Natural killer cell (primary cell): ENCODE measurements at places on chromosomes 3 and 15. TPM values are rescaled to one million over a fixed set of nuclear protein-coding genes. Genes with fewer than 3 reads are reported as not detected.

DNA sequence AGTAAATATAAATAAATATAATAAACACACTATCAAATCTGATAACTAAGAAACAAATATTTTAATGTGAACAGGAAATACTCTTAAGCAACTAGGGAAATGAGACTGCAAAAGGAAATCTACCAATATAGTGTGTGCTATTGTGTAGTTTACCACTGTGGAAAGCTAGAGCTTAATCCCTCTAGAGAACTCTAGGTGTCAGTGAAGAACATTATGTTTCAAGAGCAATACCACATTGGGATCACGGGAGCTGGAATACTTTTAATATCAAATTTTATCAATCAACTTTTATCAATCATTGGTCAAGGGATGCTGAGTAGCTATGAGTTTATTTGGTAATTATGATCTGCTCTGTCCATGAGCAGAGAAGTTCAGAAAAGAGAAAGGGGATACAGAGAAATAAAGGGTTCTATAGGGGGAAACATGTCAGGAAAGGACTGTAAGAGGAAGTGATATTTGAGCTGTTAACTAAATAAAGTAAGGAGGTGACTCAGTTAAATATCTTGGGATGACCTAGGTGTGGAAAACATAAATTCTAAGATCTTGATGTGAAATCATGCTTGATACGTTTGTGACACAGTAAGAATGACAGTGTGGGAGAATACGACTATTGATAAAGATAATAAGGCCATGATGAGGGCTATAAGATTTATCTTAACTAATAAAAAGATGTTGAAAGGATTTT, 762.2 kb upstream of the ALCAM start:
- no peak for DNase-seq

- no peak for DNase-seq
Measured at GRCh38 chr3:22748453-22749045, 454.6 kb upstream of the UBE2E2 start.

- DNase-seq: peak; percentile 83
Measured at GRCh38 chr3:53046171-53047170, 598 bp upstream of the SFMBT1 start.

DNA sequence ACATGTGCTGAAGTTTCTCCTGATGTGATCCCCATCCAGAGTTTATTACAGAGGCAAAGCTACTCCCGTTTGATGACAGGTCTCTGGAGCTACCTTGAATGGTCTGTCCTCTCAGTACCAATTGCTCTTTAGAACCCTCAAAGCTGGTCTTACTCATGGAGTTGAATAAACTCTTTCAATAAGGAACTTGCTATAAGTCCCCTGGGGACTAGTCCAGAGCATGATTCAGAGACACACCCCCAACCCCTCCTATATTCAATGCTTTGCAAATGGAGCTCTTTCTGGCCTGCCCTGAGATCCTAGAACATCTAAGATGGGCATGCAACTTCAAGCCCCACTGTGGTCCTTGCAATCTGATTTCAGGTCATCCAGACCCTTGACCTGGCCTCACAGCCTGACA, 23.9 kb upstream of the TPM1 start:
- DNase-seq: no peak

DNA sequence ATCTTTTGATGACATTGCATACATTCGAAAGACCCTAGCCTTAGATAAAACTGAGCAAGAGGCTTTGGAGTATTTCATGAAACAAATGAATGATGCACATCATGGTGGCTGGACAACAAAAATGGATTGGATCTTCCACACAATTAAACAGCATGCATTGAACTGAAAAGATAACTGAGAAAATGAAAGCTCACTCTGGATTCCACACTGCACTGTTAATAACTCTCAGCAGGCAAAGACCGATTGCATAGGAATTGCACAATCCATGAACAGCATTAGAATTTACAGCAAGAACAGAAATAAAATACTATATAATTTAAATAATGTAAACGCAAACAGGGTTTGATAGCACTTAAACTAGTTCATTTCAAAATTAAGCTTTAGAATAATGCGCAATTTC, 16.7 kb downstream of the KCNMB3 start:
- no peak for DNase-seq

DNA sequence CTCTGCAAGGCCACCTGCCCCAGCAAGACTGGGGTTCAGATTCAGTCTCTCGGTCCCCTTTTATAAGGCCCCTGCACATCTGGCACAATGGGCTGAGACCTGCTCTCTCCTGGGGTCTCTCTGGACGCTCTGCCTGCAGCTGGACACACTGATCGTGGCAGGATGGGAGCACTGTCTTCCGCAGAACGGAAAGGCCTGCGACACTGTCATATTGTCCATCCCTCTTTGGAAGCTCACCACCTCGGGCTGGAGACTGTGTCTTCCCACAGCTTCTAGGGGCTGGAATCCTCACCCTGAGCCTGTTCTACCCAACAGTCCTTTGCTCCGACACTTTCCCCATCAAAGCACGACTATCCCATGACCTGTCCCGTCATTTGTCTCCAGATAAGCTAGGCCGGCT, 11.5 kb upstream of the IGDCC4 start:
- DNase-seq: no peak

- DNase-seq: no peak
Measured at GRCh38 chr3:6416049-6416661, 444.8 kb upstream of the GRM7 start.

- no peak for DNase-seq
Measured at GRCh38 chr15:56964182-56964581, 45.7 kb downstream of the TCF12 start.

DNA sequence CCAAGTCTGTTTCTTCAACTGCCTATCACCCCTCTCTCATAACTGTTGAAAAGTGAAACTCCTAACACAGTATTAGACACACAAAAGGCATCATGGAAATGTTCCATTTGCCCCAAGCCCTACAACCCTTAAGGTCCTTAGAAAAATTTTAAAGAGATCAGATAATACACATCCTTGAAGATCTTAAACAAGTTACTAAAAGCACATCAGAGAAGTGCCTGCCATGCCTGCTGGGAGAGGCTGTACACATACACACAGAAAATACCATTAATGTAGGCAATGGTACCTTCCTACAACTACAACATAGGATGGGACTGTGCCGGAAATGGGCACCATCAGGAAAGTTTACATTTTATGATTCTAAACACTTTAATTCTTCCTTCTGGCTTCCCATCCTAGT, 3.3 kb downstream of the ADAM10 start:
- DNase-seq: no peak

GRCh38 chr15:101070502-101071273, 151.5 kb downstream of the LRRK1 start:
- DNase-seq: no peak

DNA sequence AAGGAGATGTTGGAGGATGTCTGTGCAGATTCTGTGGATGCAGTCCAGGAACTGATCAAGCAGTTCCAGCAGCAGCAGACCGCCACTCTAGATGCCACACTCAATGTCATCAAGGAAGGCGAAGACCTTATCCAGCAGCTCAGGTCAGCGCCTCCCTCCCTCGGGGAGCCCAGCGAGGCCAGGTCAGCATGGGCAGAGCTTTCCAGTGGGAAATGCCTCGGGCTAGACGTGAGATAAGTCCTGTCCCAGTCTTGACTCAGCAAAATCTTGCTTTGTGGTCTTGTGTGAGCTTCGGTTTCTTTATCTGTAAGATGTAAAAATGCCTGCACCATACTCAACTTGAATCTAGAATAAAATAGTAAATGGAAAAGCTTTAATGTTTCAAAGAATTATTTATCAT, 335.1 kb upstream of the UMPS start:
- no peak for DNase-seq

DNA sequence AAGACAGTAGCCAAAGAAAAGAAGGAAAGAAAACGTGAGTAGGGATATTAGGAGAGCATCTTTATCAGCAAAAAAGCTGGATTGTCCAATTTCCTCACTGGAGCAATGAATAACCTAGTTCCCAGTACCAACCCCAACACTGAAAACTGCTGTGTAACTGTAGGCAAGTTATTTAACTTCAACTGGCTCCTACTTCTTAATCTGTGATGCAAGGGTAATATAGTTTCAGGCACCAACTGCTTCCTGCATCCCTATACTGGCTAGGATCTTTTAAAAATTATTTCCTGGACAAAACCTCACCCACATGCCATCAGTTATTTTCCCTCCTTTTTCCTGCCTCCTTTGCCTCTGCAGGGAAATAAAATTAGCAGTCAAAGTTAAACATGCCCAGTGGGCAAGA, 59.6 kb downstream of the ZBTB20 start:
- no peak for DNase-seq

Gene PDE12
- 36.6 TPM for total RNA-seq

Gene FETUB
- not detected for total RNA-seq

Gene ZPLD1
- total RNA-seq: not detected

Gene SST
- not detected for total RNA-seq

Gene MYO5C
- total RNA-seq: 0.45 TPM

Gene GP5
- 0.80 TPM for total RNA-seq

Gene IMP3
- 37.1 TPM for total RNA-seq

Gene ASB7
- 20.5 TPM for total RNA-seq

Gene SLC28A2
- total RNA-seq: not detected

Gene PLSCR4
- 0.21 TPM for total RNA-seq

Gene FOXB1
- not detected for total RNA-seq

Gene NANOGP8
- not detected for total RNA-seq

Gene RBMS3
- 0.16 TPM for total RNA-seq

Gene ZNF662
- total RNA-seq: 2.7 TPM

Gene CLDN16
- total RNA-seq: not detected
